ENCODE measurements at places on chromosomes 1 and 21. TPM values are rescaled to one million over a fixed set of nuclear protein-coding genes. Genes with fewer than 3 reads are reported as not detected.

- DNase-seq, result peak; percentile 37
Measured at GRCh38 chr1:48688102-48688760, 88.5 kb downstream of the BEND5 start.

GRCh38 chr1:63010913-63011660, 227.2 kb downstream of the ATG4C start:
- peak; percentile 65 for DNase-seq

DNA sequence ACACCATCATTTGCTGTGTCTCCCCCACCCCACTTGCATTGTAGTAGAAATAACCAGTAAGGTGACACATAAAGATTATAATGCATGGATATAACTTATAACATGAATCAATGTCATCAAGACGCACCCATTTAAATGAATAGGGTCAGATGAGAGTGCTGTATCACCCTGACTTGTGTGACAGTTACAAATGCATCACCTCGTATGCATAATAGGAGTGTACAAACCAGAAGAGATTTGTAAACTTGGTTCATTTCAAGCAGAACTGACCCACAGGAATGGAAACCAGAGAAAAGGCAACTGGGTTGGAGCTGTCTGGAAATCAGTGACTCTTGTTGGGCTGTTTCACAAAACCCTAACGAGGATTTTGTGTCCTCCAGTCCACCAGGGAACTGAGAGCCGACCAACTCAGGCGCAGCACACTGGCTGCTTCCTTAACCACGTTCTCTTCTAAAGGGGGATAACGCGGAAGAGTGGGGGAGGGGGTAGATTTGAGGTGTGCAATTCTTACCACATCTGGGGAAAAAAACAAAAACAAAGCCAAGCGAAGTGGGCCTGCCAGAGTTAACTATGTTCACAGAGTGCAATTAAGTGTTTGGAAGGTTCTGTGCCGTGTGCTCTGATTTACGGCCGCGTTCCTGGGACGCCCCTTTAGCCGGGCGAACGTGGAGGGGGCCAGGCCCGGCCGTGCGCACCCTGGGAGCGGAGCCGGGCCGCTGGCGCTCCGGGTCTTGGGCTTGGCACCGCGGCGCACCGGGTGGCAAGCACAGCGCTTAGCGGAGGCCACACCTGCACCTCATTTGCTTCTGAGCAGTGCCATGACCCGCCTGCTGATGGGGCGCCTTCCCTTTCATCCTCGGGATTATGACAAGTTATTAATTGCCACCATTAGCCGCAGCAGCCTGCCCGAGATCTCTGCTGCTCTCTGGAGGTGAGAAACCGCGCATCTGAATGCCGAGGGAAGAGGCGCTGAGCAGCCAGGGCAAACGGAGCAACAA, 248.8 kb upstream of the FOXD3 start:
- DNase-seq, result no peak

GRCh38 chr1:201912832-201913231, 24.1 kb downstream of the SHISA4 start:
- no peak for DNase-seq

Gene NBPF26
- 7.8 TPM for total RNA-seq
